ENCODE measurements at places on chromosomes 12 and 14.

DNA sequence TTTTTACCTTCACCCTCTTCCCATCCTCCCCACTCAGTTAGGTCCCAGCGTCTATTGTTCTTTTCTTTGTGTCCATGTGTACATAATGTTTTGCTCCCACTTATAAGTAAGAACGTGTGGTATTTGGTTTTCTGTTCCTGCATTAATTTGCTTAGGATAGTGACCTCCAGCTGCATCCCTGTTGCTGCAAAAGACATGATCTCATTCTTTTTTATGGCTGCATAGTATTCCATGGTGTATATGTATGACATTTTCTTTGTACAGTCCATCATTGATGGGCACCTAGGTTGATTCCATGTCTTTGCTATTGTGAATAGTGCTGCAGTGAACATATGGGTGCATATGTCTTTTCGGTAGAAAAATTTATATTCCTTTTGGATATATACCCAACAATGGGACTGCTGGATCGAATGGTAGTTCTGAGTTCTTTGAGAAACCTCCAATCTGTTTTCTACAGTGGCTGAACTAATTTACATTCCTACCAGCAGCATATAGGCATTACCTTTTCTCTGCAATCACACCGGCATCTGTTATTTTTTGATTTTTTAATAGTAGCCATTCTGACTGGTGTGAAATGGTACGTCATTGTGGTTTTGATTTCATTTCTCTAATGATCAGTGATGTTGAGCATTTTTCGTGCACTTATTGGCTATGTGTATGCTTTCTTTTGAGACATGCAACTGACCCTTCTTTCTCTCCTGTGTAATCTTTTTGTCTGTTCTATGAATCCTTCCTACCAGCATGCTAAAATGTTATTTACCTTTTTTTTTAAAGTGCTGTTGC lies 279.7 kb upstream of the AMIGO2 start:
- no peak for DNase-seq

GRCh38 chr12:103657331-103657730 lies 70.3 kb downstream of the STAB2 start:
- no peak for DNase-seq

- DNase-seq, result no peak
These were observed 18.7 kb downstream of the DUSP16 start for GRCh38 chr12:12543959-12544358.

DNA sequence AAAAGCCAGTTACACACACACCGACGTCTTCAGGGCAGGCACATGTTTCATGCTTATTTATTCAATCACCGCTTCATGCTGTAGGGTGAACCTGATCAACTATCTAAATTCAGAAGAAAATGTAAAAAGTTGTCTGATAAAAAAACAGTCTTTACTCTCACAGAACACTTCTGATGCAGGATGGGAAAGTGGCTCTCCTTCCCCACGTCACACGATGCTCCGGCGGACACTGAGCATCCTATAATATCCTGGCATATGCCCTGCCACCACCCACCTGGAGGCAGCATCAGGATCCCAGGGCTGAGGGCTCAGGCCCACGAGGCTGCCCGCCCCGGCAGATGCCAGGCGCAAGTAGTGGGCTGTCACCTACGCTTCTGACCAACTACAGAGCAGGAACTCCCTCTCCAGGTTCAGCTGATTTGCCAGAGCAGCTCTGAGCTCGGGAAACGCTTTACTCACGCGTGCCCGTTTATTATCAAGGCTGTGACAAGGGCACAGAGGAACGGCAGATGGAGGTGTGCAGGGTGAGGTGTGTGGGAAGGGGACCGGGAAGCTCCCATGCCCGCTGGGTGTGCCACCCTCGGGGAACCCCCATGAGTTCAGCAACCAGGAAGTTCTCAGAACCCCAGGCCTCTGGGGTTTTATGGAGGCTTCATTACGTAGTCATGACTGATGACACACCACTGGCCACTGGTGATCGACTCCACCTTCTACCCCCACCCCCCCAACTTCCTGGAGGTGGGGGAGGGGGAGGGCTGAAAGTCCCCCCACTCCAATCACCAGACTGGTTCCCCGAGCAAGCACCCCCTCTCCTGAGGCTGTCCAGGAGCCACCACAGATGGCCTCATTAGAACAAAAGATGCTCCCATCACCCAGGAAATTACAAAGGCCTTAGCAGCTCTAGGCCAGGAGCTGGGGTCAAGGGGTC lies 32.1 kb downstream of the SLC15A4 start:
- DNase-seq, result no peak

GRCh38 chr14:78143489-78144145 lies 26.6 kb upstream of the NRXN3 start:
- DNase-seq, result no peak

- DNase-seq, result peak; percentile 89
These were observed 1.6 kb downstream of the CRIP2 start for GRCh38 chr14:105476097-105476830.

DNA sequence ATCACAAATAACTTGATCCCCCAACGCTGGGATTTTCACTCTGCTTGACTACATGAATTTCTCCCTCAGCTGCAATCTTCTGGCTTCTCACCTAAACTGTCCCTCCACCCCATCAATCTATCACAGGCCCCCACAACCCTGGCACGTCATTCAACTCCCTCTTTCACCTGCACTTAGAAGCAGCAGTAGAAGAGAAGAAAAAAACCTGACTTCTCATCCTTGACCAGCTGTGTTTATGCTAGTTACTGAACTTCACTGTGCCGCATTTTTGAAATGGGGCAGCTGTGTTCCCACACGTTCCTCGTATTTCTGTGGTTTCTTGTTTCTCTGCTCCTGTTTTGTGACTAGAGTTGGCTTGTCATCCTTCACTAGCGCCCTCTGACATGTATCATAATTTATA lies 35.0 kb downstream of the ITPR2 start:
- DNase-seq, result no peak

GRCh38 chr14:90193925-90194324 lies 62.4 kb upstream of the PSMC1 start:
- no peak for DNase-seq

GRCh38 chr14:59308673-59309072 lies 120.2 kb downstream of the DAAM1 start:
- no peak for DNase-seq

DNA sequence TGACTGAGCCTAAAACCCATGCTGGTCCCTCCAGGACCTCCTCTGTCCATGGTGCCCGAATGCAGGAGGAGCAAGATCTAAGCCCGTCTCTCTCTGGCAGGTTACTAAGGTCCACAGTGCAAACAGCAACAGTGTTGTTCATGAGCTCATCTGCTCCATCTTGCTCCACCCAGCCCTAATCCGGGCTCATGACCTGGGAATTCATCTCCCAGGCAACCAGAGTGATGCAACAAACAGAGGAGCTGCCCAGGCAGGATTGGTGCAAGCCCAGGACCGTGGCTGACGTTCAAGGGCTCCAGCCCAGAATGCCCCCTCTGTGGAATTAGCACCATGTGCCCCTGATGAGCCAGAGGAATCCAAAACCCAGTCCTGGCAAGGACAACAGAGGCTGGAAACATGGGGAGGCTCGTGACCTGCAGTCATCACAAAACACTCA lies 29.9 kb downstream of the HSPB8 start:
- DNase-seq, result no peak

- DNase-seq, result no peak
These were observed 974.3 kb downstream of the VRK1 start for GRCh38 chr14:97771340-97772045.

GRCh38 chr12:7344833-7345606 lies 41.1 kb downstream of the ACSM4 start:
- no peak for DNase-seq

- DNase-seq, result no peak
These were observed 90.0 kb downstream of the SINHCAF start for GRCh38 chr12:31235868-31236395.

GRCh38 chr14:23300687-23301223 lies 1.9 kb downstream of the PPP1R3E start:
- DNase-seq, result peak; percentile 38

- DNase-seq, result no peak
These were observed 2.7 kb downstream of the SERPINA11 start for GRCh38 chr14:94449930-94450329.

- no peak for DNase-seq
These were observed 19.4 kb upstream of the GNPTAB start for GRCh38 chr12:101850199-101850598.

DNA sequence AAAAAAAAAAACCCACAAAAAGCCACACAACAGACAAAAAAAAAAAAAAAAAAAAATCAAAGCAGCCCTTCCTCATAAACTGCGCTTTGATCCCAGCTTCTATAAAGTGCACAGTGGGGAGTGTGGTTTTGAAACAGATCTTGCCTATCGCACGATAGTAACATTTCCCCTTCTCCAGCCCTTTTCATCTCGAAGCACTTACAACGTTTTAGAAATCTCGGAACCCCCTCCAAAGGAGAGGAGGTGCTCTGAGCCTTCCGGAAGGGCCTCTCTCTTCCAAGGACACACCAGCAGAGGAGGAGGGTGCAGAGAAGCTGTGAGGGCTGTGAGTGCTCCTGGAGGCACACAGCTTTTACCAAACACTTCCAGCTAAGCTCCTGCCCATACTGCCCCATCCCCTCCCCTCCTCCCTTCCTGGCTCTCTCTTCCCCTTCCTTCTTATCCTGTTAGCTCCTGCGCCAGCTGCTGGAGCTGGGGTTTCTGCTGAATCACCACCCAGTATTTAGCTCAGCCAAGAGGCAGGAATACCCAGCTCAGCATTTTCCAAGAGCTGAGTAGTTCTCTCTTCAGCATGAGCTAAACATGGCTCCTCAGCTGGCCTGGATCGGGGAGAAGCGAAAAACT lies 28.4 kb downstream of the SLC7A8 start:
- peak; percentile 82 for DNase-seq

DNA sequence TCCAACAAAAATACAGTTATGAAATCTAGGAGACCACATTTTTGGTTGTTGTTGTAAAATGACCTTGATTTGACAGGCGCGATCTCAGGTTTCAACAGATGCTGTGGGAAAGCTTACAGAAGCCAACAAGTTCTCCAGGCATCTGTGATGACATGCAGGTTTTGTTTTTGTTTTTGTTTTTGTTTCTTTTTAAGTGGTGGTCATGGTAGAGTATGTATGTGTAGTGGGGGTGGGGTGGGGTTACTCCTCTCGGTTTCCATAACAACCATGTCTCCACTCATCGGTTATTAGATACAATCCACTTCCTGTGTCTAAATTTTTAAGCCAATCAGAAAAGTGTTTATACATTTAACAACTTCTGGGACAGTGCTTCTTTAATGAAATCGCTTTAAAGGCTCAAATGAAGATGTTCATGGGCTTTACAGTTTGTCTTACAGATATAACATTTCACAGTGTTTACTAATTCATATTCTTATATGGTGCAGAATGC lies 199.9 kb upstream of the FOXN3 start:
- DNase-seq, result no peak

- peak; percentile 55 for DNase-seq
These were observed 37.5 kb downstream of the CCNK start for GRCh38 chr14:99518441-99519346.

DNA sequence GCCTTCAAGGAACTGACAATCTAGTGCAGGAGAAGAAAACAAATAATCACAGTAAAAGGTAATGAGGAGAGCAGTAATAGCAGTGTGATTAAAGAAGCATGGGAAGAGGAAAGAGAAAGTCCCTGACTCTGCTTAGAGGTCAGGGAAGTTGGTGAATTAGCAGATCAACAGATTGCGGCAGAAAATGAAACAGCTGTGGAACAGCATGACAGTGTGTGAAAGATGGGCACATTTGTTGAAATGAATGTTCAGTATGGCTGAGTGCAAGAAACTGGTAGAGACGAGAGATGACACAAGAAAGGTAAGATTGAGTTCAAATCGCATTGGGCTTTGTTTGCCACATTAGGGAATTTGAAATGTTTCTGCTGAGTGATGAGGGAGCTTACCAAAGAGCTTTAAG lies 63.7 kb upstream of the RASSF8 start:
- DNase-seq, result no peak

DNA sequence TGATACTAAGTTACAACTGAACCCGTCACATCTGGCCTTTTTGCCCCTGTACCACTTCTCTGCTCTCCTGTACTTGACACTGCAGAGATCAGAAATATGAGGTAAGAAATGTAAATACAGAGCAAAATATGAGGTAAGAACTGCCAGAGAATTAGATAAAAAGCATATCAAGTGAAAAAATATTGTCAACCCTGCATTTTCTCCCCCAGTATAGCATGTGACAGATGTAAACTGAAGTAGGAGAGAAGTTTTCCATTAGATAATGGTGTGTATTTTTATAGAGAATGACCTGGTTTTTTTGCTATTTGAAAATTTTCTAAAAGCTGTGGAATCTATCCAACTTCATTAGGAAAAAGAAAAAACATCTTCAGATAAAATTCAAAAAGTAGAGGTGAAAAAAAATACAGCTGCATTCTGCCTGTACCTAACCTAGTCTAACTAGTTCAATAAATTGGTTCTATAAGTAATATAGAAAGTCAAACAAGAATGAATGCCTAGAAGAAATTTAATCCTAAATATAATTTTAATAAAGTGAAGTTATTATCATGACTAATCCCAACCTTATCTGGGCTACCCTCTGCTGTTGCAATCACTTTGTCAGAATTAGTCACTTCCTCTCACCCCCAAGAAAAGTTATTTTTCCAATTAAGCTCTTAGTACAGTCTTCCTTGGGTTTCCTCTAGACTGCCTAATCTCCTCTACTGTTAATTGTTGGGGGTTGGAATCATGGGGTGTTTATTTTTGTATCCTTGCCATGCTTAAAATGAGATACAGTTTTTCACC lies 210.0 kb downstream of the RASSF9 start:
- DNase-seq, result no peak

GRCh38 chr14:54760866-54761575 lies 141.6 kb downstream of the GCH1 start:
- DNase-seq, result no peak

GRCh38 chr14:50083467-50084337 lies 32.7 kb downstream of the VCPKMT start:
- DNase-seq, result no peak

DNA sequence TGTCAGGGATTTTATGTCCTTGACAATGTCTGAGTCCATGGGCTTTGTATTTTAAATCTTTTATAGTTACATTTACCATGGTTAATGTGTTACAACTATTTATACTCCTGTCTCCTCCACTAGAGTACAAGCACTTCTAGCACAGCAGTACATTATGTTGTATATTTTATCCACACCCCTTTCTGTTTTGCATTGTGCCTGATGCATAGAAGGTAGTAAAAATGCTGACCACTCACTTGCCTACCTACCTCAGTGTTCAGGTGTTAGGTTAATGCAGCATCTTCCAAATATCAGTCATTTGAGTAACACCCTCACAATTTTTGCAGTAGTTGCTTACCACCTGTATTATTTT lies 31.1 kb upstream of the SLC38A2 start:
- no peak for DNase-seq

GRCh38 chr14:24426150-24426911 lies 3.1 kb downstream of the CBLN3 start:
- no peak for DNase-seq

All from DMS79 (cell line).